ENCODE measurements at places on chromosomes 5 and 9. TPM values are rescaled to one million over a fixed set of nuclear protein-coding genes. Genes with fewer than 3 reads are reported as not detected.

DNA sequence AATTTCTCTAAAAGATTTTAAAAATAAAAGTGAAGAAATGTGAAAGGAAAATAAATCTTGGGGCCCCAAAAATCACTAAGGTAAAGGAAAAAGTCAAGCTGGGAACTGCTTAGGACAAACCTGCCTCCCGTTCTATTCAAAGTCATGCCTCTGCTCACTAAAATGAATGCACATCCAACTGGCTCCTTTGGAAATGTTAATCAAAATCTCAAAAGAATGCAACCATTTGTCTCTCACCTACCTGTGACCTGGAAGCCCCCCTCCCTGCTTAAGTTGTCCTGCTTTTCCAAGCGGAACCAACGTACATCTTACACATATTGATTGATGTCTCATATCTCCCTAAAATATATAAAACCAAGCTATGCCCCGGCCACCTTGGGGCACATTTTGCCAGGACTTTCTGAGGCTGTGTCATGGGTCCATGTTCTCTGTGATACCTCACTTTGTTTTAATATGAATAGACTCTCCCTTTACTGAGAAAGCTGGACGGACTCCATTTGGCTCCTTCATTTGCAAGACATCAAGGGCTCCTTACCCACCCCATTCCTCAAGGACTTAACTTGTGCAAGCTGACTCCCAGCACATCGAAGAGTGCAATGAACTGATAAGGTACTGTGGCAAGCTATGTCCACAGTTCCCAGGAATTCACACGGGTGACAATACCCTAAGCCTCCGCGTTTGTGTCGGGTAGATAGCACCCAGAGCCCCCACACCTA, 164.3 kb downstream of the SMC2 start:
- no peak for DNase-seq

GRCh38 chr5:95086927-95087815, 197.7 kb downstream of the MCTP1 start:
- DNase-seq: no peak

- DNase-seq: peak; percentile 68
Measured at GRCh38 chr5:43191740-43192557, at the start of gene NIM1K. TSS of gene NIM1K (plus strand) at chr5:43192225. CDS start at chr5:43245776, 53,551 bp downstream.

GRCh38 chr5:96509721-96510350, 76.8 kb upstream of the PCSK1 start:
- DNase-seq: no peak

Gene CCDC152
- 0.78 TPM for total RNA-seq

Gene BOD1
- 29.2 TPM for total RNA-seq

GRCh38 chr5:42274913-42275312, 148.3 kb upstream of the GHR start:
- no peak for DNase-seq

Gene TSSK1B
- not detected for total RNA-seq

DNA sequence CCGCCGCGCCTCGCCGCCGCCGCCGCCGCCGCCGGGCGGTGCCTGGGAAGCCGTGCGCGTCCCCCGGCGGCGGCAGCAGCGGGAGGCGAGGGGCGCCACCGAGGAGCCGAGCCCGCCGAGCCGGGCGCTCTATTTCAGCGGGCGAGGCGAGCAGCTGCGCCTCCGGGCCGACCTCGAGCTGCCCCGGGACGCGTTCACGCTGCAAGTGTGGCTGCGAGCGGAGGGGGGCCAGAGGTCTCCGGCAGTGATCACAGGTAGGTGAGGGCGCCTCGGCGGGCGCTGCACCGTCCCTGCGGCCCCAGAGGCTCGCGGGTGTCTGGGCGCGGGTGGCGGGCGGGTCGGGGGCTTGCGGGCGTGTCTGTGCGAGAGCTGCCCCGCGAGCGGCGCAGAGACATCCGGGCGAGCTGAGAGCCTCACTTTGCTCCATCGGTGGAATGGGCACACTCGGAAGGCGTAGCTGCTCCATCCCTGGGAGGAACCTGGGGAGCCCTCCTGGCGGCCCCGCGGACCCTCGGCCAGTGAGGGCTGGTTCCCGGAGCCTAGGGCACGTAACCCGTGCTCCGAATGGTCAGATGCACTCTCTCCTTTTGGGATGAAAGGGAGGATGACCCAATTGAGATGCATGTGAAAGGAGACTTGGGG, 864 bp downstream of the PAPPA start:
- DNase-seq: no peak

DNA sequence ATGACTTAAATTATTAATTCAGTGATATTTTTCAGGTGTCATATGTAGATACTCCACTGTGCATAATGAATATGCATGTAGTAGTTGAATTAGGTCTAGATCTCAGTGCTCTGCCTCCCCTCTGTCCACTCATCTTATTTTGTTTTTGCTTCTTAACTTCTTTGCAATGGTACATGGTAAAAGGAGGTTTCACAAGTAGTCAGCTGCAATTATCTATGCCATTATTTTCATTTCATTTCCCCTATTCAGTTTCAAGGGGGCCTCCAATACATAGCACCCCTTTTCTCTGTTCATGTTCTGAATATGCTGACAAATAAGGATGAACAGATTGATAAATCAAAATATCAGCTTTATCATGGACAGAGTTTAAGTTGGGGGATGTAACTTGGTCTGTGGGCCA, 511.6 kb upstream of the ZNF608 start:
- DNase-seq: no peak

GRCh38 chr9:9949978-9950377, 662.8 kb downstream of the PTPRD start:
- DNase-seq: no peak

DNA sequence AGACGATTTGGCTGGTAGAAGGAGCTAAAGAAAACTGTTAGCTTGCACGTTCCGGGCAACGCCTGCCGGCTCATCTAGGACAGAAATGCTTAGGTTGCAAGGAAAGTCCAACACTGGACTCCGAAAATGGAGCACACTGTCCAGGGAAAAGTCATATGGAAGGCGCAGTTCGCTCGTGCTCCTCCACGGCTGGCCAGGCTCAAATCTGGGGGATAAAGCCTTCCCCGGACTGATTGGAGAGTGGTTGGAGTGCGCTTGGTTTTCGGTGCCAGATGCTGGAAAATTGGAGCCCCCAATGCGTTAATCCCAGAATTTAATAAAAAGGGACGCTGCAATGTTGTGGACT, 955 bp downstream of the CDH6 start:
- no peak for DNase-seq

- DNase-seq: no peak
Measured at GRCh38 chr5:77292026-77292757, 81.7 kb downstream of the PDE8B start.

DNA sequence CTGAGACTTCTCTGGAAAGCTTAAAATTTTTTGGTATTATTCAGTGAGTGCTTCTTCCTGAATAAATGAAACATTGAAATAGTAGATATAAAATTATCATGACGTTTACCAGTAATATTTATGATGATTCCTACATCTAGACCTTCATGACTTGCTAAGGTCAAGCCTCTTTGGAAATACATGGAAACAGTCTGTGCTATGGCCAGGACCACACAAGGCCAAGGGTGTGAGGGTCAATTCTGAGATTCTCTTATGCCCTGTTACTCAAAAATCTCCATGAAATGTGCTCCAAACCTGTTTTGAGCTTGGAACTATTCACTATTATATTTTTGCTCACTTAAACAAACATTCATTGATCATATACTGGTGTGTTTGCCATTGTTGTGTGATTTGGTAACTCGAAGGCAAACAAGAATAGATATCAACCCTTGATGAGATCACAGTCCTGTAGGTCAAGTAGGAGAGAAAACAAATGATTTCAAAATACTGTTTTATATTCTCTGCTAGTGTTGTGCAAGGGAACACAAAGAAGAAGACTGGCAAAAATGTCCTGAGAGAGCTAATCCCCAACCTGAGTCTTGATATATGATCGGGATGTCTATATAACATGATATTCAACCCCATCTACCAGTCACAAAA, 1254.9 kb upstream of the DMAC1 start:
- DNase-seq: no peak

DNA sequence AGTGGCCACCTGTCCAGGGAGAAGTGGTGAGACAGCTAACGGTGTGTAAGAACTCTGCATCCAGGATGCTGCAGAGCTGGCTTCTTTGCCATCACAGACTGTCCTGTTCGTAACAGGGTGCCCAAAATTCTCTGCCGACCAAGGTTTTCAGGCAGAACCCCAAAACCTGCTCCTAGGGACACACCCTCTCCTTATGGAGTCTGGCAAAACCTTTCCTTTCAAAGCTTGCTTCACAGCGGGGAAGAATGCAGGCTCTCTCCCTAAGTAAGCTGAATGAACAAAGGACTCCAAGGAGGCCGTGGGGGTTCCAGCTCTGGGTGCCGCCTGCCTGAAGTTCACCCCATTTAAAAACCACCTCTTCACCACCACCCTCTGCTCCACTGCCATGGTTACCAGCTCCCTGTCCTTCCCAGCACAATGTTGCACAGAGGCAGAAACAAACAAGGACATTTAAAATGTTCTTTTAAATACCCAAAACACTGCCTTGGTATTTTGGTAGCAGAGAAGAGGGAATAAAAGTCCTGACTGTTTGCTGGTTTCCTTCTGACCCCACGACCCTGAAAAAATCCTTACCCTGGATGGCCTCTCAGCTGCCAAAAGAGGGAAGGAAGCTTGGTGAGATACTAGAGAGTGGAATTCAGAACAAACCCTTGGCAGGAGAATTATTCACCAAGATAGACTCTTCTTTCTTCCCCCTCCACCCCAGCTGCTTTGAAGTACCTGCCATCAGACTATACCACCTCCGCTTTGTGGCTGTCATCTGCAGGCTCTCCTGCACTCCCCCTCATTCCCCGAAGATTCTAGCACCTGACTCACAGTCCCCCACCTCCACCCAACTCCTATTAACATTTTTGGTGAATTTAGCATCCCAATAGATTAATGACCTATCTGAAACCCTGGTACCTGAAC, 7.1 kb upstream of the KLF9 start:
- DNase-seq: no peak

- no peak for DNase-seq
Measured at GRCh38 chr5:73808911-73809310, 182.9 kb downstream of the ARHGEF28 start.

DNA sequence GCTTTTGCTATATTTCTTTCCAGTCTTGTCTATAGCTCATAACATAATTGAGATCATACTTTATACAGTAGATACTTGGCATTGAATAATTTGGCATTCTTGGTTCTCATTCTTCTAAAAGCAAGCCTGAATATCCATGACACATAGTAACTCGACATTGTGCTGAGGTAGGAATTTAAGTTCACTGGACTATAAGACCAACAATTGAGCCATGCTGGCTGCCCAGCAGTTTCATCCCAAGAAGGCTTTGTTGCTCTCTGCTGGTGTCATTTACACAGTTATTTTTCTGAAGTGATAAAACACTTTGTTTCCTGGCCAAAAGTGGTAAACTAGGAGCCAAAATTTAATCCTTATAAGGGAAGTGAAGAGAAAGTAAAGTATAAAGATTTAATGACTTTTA, 192.0 kb downstream of the ADAMTSL1 start:
- DNase-seq: no peak

Gene PHYHD1
- 33.0 TPM for total RNA-seq

DNA sequence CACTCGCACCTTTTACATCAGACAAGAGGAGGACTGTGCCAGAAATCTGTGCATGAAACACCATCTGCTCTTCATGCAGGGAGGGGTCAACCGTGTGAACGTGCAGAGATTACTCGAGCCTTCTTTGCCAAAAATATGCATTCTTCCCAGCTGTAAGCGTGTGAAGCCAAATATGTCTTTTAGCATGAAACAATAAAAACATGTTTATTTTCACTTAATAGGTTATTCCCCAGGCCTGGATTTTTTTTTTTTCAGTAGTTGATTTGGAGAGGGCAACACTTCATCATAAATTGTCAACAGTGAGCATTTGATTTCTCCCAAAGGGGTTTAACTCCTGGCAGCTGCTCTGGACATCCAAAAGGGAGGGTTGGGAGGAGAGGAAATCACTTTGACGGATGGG, 23.8 kb downstream of the PLAC8L1 start:
- DNase-seq: no peak

DNA sequence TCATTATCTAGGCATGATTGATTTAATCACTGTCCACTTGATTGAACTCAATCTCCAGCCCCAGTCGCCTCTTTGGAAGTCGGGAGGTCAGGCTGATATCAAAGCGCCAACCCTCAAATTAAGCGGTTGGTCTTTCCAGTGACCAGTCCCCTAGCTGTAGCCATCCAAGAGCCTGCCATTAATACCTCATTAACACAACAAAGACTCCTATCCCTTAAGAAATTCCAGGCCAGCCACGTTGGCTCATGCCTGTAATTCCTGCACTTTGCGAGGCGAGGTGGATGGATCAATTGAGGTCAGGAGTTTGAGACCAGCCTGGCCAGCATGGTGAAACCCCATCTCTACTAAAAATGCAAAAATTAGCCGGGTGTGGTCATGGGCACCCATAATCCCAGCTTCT, 27.4 kb upstream of the GCNT1 start:
- DNase-seq: no peak

GRCh38 chr5:178273665-178274541, 41.3 kb upstream of the PHYKPL start:
- DNase-seq: no peak

GRCh38 chr5:160837211-160837610, 14.8 kb downstream of the ATP10B start:
- DNase-seq: no peak

DNA sequence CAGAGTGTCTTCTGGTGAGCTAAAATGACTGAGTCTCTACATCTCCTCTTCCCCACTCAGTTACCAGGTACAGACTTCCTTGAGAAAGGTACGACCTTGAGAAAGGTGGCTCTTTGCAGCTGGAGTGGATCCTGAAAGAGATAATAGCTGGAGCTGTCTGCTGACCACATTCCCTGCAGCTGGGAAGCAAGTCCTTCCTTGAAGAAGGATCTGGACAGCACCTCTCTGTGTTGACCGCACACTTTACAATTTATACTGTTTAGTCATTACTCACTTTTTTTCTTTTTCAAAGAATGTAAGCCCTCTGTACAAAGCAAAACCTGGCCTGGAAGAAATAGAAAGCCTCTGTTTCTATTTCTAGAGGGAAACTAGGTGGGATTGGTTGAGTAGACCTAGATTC, 148.8 kb downstream of the MACIR start:
- no peak for DNase-seq

DNA sequence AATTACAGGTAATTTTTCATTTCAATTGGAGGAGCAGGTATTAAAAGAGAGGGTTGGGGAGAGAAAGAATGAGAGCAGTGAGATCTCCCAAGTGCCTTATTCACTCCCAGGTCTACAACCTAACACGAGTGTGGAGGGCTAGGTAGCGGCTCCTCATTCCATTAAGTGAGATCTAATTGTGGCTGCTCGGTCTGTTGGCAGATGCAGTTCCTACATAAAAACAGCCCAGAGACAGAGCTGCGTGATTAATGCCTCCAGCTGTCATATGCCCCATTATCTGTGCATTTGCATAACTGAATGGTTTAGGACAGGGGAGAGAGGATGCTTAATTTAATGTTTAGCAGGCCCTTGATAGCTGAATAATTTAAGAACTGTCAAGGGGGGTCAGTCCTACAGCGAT, 100.5 kb downstream of the PSAT1 start:
- no peak for DNase-seq

Gene MEF2C
- total RNA-seq: 186 TPM

DNA sequence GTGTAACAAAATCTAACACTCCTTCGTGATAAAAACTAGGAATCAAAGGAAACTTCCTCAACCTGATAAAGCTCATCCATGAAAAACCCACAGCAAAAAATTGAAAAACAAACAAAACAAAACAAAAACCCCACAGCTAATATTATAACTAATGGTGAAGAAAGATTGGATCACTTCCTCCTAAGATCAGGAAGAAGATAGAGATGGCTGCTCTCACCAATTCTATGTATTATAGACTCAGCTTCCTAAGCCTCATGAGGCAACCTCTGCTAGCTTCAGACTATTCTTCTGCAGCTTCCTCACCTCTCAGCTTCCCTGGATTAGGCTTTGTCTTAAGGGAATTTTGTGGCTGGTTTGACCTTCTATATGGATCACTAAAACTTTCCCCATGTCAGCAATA, 40.1 kb downstream of the PHAX start:
- no peak for DNase-seq

GRCh38 chr5:143041461-143041860, 271.3 kb downstream of the ARHGAP26 start:
- DNase-seq: no peak

Measured in aorta (tissue), 5 donors.